ENCODE measurements at places on chromosomes 13 and 19.

DNA sequence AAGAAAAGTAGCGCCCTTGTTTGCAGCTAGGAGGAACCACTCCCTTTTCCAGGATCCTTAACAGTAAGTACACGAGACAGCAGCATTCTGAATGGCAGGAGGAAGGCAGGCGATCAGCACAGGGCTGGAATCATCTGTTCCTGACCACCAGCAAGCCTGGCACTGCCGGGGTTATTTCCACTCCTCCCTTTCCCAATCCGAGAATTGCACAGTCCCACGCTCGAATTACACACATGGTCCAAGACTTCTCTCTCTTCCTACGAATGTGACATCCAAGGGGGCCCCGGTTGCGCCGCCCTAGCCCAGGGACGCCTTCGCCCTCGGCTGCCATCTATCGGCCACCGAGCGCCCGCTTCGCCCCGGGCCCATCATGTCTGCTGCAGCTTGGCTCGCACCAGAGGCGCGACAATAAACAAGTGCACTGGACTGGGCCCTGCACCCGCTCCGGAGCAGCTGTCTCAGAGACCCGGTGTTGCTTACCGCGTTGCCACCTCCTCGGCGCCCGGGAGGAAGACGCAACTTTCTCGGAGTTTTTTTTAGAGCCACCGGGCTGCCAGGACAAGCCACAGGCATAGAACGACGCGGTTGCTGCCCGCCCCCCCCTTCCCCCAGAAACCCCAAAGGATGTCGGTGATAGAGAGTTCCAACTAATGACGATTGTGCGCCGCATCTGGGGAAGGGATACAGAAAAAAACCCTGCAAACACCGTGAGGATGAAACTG lies at the start of gene SLITRK5:
SLITRK5 (plus strand) TSS at position 341 of the 722 bp plus-strand sequence. CDS start 4,018 bp downstream, outside the sequence.
- peak; percentile 57 for DNase-seq

- no peak for DNase-seq
These were observed 554.1 kb downstream of the DACH1 start for GRCh38 chr13:71312923-71313322.

- no peak for DNase-seq
These were observed 11.2 kb downstream of the SMIM17 start for GRCh38 chr19:56654151-56654550.

GRCh38 chr13:22086597-22087330 lies 415.9 kb downstream of the FGF9 start:
- DNase-seq, result no peak

- DNase-seq, result no peak
These were observed 74.7 kb downstream of the SPACA7 start for GRCh38 chr13:112450904-112451240.

DNA sequence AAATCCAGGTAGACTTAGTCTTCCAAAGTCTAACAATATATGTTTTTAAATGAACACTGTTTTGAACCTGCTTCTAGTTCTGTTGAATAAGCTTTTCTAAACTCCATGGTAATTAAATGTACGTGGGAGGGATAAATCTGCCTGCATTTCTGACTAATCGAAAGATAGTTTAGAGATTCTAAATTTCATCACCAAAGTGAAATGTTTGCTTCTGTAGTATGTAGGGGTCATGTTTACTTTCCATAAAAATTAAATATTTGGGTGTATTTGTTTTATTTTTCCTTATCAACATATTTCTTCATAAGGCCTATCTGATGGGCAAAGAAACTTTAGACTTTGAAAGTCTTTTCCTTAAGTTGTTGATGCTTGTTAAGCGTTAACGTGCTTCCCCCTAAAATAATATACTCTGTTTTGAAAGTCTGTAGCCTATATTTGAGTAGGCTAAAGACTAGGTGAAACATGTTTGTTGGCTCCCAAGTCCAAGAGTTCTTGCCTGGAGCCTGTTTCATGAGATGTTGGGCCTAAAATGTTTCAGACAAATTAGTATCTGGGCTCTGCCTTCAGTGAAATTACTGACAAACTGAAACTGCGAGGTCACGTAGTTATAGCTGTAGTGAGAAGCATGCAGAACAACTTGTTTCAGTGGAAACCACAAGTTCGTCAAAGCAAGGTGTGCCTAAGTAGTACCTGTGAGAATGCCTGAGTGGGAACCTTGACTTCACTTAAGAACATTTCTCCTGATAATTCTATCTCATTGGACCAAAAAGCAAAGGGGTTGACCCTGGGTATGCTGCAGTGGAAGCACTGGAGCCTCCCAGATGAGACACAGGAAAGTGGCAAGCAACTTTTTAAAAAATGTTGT lies 126.2 kb downstream of the LMO7 start:
- DNase-seq, result no peak

GRCh38 chr19:10720607-10721125 lies 2.8 kb downstream of the DNM2 start:
- no peak for DNase-seq

DNA sequence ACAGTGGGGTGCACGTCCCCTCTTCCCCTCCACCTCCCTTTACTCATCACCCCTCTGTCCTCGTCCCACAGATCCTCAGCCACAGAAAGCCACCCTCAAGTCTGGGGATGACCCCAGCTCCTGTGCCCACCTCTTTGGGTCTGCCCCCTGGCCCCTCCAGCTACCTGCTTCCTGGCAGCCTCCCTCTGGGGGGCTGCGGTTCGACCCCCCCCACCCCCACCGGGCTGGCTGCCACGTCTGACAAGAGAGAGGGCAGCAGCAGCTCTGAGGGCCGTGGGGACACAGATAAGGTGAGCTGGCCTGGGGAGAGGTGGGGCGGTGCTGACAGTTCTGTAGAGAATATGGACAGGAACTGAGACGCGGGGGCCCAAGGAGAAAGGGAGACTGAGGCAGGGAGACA lies 11.1 kb downstream of the IRF3 start:
- DNase-seq, result no peak

All from SK-N-MC (cell line).